ENCODE measurements at places on chromosomes 6 and 20.

- peak; percentile 65 for DNase-seq
These were observed 11.2 kb downstream of the ZBTB2 start for GRCh38 chr6:151379933-151380847.

- DNase-seq = no peak
These were observed 41.7 kb downstream of the COL19A1 start for GRCh38 chr6:69907981-69908498.

DNA sequence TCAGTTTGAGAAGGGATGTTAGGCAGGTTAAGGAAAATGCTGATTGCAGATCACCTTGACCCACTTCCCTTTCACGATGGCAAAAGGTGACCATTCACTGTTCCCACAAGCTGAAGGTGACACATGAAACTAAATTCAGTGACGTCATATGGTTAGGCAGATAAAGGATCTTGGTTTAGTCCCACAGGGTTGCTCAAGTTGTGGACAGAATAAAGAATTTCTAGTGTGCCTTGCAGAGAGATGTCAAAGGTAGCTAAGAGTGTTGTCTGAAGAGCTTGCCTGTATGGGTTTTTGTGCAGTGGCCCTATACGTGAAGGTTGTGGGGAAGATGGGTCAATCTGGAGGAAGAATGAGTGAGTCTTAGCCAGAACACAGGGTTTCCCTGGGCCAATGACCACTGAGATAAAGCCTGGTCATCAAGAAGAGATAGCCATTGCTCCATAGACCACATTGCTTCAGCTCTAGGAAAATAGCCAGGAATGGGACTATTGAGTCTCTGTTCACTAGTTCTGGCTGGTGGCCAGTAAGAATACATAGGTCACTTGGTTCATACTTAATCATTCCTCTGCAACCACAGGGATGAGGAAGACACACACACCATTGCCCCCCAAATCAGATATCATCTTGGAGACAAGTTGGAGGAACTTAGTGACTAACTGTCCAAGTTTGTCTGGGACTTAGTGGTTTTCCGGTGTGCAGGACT is 148.5 kb upstream of the ATXN1 start:
- peak; percentile 99 for DNase-seq

DNA sequence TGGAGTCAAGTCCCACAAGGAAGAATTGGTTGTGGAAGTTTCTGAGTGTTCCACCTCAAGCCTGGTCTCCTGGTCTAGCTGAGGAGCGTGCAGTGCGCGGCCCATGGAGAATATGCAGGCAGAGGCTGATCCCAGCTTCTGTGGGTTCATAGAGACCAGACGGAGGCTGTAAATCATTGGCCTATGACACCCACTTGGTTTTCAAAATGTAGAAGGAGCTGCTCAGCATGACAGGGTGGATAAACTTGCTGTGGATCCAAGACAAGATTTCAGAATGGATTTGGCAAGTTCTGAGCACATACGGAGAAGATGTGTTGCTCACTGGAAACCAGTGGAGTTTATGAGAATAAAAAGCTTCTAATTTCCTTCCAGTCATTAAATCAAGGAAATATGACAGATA is 744 bp downstream of the KIF25 start:
- no peak for DNase-seq

DNA sequence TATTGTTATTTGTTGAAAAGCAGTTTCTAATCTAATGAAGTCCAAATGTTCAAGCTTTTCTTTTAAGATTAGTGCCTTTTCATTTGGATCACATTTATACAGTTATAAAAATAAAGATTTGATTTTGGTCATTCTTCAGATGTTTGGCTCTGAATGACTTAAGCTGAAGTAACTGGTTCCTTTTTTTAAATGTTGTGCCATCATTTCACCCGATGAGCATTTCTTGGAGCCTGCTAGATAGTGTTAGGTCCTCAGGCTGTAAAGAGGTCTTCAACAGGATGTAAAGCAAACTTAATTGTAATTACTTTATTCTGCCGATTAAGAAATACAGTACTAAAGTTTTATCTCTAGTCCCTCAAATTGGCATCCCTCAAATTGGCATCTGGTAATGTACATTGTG is 41.2 kb upstream of the ASIP start:
- DNase-seq = no peak

DNA sequence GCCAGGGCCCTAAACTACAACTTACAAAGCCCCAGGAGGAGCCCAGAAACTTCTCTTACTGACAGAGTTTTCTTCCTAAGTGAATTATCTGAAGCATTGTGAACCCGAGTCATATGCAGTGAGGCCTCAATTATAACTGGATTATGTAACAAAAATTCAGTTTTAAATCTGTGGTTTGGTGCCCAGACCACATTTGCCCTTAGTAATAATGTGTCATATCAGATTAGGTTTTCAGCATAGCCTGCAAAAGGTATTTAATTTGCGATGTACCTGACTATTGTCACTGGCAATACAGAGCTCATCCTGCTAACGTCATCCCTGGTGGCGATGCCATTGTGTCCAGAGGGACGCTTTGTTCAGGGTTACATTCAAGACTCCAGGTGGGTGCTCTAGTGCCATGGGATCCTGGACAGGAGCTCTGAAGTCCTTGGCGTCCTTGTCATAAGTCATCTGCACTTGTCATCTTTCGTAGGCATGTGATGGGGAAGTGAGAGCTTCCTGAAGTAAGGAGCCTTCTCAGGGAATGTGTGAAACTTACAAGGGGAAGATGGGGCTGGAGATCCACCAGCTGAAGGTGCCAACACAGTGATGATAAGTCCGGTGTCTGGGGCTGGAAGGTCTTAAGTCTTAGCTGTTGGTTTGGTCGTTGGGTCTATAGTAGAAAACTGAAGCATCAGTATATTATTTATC is 65.1 kb downstream of the HIVEP1 start:
- DNase-seq = no peak

DNA sequence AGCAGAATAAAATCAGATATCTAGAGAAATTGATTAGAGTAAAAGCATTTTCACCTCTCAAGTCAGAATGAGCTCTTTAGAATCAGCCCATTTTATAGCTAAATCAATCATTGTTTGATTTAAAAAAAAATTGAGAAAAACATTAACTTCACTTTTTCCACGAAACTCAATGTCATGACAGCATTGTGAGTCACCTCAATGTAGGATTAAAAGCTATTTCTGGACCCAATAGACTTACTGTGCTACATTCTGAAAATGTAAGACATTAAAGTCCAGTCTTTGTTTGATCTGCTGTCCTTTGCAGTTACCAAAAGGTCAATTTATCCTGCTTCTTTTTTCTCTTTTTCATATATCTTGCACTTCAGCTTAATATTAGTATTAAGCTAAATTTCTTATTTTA is 519.4 kb upstream of the ZNF337 start:
- peak; percentile 49 for DNase-seq

DNA sequence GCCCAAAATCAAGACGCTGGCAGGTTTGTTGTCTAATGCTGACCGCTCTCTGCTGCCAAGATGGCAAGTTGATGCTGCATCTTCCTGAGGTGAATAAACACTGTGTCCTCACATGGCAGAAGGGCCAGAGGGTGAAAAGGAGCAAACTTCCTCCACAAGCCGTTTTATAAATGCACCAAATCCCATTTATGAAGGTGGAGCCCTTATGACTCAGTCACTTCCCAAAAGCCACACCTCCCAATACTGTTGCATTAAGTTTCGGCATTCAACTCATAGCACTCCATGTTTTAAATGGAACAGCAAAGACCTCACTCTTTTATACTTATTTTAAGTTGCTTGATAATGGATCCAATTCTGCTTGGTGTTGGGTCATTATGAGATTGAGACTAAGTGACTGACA is 316.6 kb downstream of the RFPL4B start:
- DNase-seq = peak; percentile 26

DNA sequence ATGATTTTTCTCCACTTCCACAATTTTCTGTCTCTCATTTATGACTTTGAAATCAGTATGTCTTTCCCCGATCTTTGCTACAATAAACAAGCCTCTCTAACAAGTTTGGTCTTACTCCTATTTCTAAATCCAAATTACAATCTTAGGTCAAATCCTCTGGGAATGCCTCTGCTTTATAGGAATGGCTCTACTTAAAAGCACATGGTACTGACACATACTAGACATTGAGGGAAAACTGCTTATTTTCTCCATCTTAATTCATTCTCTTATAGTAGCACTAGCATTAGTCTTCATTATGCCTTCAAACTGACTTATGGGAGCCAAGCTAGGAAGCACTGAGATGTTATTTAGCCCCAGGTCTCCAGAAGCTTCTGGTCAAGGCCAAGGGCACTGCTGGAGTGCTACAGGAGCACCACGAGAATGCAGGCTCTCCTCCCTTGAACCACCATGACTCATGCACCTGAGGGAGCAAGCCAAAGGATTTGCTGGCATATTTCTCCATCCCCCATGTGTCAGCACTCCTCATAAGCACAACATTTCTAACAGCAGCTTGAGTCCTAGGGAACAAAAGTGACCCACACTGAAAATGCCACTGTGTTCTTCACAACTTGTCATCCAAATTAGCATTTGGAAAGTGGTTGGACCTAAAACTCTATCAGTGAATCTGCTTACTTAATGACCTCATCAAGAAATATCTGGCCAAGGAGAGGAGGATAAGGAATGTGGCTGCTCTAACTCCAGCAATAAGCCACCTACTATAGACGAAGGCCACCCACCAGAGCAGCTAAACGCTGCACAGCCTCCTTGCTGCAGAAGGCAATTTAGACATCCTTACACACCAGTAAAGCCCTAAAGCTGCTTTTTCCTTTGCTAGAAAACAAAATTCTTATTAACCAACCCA is 156.8 kb upstream of the KCNQ5 start:
- DNase-seq = peak; percentile 4

DNA sequence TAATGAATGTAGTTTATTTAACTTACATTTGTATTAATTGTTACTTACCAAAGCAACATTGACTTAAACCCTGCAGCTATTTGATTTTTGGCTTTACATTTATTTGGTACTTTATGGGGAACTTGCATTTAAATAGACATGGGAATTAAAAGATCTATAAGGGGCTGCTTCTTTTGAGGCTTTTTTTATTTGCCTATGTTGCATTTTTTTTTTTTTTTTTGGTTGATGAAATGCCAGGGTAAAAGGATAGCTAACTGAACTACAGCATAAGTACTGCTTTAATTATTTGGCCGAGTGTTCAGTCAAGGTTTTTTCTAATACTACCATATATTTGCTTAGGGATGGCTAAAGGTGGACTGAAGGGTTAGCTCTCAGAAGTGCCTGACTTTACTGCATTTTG is 62.5 kb upstream of the CDH4 start:
- no peak for DNase-seq

DNA sequence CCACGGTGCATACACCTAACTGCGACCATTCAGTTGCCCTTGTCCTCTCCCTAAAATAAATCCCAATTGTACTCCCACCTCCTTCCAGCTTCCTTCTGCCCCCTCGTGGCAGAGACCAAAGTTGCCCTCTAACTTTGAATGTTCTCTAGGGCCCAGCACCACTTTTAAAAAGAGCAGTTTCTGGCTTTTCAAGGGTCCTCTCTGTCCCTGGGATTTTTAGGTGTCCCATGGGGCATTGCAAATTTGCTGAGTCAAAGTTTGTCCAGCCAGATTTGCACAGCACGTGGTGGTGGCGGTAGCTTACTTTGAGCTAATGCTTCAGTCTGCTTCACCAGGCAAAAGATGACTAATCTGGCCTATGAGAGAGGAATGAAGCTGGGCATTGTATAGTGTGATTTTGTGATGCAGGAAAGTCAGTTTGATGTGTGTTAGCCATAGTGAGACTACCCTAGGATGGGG is 100.2 kb downstream of the PERP start:
- peak; percentile 45 for DNase-seq

DNA sequence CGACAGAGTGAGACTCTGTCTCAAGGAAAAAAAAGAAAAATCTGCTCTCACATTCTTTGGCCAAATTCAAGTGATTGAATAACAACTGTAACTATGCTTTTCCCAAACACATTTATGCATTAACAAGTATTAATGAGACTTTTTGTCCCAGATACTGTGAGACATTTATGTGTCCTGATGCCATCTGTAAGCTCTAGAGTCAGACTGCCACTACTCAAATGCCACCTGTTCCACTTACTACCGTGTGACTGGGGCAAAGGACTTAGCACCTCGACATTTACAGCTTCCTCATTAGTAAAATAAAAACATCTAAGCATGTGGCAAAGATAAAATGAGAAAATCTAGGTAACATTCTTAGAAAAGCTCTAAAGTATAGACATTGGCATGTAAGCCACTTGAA is 178.1 kb upstream of the MARCKS start:
- no peak for DNase-seq

- no peak for DNase-seq
These were observed 44.2 kb upstream of the EYA2 start for GRCh38 chr20:46850416-46850815.

DNA sequence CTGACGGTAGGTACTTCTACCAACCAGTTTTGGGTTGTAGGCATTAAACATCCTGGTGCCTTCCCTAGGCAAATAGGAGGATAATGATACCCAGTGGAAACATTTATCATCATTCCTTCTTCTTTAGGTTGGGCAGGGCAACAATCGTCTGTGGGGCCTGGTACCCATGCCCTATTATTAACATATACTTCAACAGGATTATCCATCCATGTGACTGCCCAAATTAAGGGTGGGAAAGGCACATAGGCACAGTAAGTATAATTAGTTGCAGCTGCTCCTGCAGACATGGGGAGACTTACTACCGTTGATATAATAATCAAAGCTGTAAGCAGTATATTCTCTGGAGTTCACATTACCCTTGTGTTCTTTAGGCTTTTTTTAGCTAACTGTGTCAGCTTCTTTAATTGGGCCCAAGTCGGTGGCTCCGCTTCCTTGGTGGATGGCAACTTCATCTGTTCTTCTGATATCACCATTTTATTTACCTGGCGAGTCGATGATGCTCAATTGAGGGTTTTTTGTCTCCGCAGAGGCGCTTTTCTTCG is 16.8 kb downstream of the RPL7L1 start:
- DNase-seq = no peak

- peak; percentile 90 for DNase-seq
These were observed 252.0 kb downstream of the HIVEP2 start for GRCh38 chr6:142692942-142693341.

GRCh38 chr6:52547647-52548352 is 29.1 kb downstream of the TRAM2 start:
- DNase-seq = peak; percentile 87

DNA sequence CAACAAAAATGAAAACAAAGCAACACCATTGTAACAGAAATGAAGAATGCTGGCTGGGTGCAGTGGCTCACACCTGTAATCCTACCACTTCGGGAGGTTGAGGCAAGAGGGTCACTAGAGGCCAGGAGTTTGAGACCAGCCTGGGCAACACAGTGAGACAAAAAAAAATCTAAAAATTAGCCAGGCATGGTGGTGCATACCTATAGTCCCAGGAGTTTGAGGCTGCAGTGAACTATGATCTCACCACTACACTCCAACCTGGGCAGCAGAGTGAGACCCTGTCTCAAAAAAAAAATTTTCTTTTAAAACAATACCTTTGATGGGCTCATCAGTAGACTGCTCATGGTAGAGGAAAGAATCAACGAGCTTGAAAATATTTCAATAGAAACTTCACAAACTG is 18.5 kb downstream of the NINL start:
- DNase-seq = no peak

DNA sequence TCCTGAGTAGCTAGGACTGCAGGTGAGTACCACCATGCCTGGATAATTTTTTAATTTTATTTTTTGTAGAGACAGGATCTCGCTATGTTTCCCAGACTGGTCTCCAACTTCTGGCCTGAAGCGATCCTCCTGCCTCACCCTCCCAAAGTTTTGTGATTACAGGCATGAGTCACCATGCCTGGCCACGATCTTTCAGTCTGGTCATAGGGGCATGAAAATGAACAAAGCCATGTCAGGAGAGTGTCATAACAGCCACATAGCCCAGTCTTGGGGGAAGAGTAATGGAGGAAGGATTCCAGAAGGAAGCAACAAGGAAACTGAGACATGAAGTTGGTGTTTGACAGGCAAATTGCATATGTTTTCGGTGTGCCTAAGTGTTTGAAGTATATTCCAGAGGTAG is 17.0 kb upstream of the SNX3 start:
- DNase-seq = peak; percentile 44
